Suppressor macrophage treated with lipopolysaccharide for 1 hour (primary cell): ENCODE measurements at places on chromosomes 4 and X.

GRCh38 chrX:132257116-132257515 is 37.9 kb upstream of the RAP2C start:
- no peak for DNase-seq

DNA sequence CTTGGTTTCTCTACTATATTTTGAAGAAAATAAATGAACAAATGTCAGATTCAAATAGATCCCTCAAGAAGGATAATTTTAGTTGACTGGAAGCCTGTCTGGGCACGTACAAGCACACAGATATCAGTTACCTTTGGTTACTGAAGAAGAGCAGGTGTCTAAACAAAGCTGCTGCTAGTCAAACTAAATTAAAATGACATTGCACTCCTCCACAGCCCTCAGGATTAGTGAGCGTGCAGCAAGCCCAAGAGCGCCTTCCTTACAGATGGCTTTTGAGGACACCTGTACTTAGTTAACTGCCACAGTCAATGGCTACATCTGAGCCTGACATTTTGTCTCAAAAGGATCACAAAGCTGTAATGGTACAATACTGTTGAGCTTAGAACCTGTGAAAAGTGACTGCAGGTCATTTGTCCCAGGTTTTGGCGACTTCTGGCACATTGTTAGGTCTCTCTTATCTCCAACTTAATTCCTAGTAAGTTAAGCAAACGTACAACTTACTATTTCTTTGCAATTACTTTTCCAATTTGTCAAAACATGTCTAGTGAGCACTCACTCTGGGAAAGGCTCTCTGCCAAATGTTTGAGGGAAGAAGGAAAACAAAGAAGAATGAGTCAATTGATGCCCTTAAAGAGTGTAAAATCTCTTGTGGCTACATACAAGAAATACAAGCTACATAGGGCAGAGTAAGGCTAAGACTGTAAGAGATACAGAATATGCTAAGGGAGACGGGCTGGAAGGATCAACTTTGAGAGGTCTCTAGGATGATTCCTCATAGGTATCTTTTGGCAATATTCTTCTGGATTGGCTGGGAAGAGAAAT is 25.6 kb upstream of the DAPP1 start:
- no peak for DNase-seq

- no peak for DNase-seq
Observed at GRCh38 chrX:14963447-14964236, 90.4 kb downstream of the MOSPD2 start.

- no peak for DNase-seq
Observed at GRCh38 chr4:146338512-146338911, 124.2 kb downstream of the REELD1 start.

DNA sequence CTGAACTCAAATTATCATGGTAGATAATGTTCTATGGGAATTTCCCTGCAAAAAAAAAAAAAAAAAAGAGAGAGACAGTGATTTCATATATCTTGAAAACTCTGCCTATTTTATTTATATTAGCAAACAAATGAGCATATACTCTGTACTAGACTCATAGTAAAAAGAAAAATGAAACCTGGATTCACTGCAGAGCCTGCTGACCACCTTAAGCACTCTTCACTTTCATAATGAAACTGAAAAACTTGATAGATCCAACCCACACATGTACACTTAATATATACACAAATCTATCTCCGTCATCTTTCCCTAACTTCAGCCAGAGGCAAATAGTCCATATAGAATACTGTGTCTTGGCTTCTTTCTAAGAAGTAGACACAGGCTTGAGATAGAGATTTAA is 226.1 kb upstream of the KCNIP4 start:
- DNase-seq: no peak

- no peak for DNase-seq
Observed at GRCh38 chrX:121456315-121456714, 408.9 kb downstream of the GLUD2 start.

GRCh38 chr4:18049446-18049845 is 27.9 kb upstream of the LCORL start:
- DNase-seq: no peak
